Activated T-cell treated with anti-CD3 and anti-CD28 coated beads, Interleukin-2, amount 50 U/mL, for 72 hours (primary cell): ENCODE measurements at places on chromosomes 11 and 22. TPM values are rescaled to one million over a fixed set of nuclear protein-coding genes. Genes with fewer than 3 reads are reported as not detected.

GRCh38 chr11:75004215-75004614 is 15.5 kb downstream of the NEU3 start:
- no peak for DNase-seq

GRCh38 chr11:110431051-110431672 is 1.4 kb downstream of the FDX1 start:
- DNase-seq: no peak

GRCh38 chr11:65415499-65416340 is 6.9 kb upstream of the NEAT1 start:
- DNase-seq: no peak

DNA sequence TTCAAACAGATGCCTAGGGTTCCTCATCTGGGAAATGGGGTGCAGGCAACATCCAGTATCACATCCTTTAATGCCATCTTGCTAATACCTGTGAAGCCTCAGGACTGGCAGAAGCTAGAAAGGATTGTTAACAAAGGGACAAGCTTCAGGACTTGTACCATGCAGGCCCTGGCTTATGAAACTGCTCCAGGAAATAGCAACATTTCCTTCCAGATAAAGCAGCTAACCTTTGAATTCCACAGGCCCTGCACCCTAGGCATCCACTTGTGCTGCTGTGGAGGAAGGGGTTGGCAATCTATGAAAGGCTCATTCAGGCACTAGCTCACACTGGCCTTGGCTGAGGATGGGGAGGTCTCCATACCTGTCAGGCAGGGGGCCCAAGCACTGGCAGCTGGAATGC is 87.2 kb downstream of the BTBD10 start:
- DNase-seq: no peak

DNA sequence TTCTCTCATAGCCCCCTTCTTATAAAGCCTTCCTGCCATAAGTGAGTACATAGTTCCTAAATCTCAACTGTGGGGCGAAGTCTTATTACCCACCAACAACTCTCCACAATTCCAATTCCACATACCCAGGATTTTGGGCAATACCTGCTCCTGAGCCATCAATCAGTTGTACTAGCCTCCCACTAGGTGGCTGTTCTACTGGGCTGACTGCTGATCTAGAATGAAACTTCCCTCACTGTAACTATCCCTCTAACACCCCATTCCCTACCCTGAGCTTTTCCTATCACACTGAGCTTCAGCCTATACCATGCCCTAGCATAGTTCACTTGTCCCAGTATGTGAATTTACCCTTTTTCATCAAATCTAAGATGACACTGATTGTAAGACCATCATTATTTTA is 52.5 kb downstream of the RRAS2 start:
- no peak for DNase-seq

- no peak for DNase-seq
Observed at GRCh38 chr22:27724157-27724556, 77.4 kb downstream of the MN1 start.

DNA sequence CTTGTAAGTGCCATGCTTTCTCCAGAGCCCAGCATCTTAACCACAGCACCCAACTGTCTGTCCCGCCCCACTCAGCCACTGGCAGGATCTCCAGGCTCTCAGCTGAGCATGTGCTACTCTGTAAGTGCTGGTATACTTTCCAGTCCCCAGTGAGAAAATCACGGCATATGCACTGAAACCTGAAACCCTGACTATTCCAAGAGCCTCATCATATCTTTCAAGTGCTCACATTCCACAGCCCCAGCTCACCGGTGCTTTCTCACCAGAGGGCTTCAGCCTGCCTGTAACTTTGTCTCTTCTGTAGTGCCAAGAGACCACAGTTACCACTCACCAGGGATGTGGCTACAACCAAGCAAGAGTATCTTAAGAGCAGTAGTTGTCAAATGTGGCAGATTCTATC is 24.4 kb upstream of the PAMR1 start:
- DNase-seq: no peak

- no peak for DNase-seq
Observed at GRCh38 chr11:11782532-11783110, 59.2 kb upstream of the USP47 start.

DNA sequence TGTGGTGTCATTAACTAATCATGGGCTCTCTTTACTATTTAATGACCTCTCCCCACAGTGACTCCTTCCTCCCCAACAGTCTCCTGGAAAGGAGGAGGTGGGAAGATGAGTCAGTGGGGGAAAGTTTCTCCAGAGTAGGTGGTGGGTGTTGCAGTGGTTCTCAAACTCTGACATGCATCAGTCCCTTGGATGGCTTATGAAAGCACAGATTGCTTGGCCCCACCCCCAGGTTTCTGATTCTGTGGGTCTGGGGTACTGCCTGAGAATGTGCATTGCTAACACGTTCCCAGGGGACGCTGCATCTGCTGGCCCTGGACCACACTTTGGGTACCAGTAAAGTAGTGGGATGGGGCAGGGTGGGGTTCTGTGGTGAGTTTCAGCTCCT is 9.8 kb downstream of the CD82 start:
- peak; percentile 54 for DNase-seq

DNA sequence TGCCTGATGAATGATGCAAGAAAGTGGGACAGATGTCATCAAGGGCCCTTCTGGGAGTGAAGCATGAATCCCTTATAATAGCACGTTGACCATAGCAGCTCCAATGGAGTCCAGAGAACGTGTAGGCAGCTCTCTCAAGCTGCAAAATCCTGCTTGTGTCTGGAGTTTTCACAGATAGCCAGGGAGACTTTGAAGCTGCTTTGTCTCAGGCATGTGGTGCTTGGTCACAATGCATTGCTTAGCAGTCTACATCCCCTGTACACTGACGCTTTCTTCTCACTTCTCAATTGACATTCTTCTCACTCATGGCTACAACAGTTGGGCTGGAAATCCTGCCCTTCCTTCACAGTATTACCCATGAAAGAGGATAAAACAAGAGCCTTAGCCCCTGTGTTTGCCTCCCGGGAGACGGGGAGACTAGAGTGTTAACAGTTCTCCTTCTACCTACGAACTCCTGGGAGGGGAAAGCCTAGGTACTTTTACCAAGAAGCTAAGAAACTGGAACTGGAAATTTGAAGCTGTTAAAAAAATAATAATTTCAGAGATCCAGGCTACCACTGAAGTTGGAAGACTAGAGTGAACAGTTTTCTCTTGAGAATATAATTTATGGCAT is 20.7 kb upstream of the MMP7 start:
- DNase-seq: no peak

DNA sequence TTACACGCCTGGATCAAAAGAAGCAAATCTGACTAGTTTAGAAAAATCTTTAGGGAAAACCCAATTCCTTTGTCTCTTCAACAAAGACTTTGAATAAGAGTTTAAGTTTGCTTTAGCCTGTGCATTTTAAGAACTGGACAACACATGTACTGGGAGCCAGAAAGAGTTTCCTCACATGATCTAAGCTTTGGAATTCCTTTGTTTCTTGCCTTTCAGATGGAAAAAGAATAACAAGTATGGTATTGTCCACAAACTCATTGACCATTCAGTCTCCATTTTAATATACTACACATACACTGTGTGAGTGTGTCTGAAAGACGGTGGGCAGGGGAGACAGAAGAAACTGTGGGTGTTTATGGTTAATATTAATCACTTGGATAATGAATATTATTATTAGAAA is 205.6 kb downstream of the MAML2 start:
- DNase-seq: no peak

GRCh38 chr11:67576735-67577475 is 6.7 kb upstream of the GSTP1 start:
- no peak for DNase-seq

GRCh38 chr11:132674151-132674550 is 858.1 kb downstream of the OPCML start:
- no peak for DNase-seq

DNA sequence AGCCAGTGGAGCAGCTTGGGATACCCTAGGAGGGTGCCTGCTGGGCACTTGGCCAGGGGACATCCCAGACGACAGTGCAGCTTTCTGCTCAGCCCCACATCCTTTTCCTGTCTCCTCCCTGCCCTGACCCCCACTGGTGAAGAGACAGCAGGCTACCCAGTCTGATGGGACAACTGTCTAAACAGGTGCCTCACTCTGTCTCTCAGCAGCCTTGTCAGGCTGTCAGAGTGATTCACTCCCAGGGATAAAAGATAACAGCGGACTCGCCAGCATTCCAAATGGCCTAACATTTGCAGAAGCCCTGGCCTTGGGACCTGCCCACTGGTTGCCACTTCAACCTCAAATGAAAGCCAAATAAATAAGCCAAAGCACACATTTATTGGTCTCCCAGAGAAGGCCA is 318.6 kb upstream of the PLET1 start:
- DNase-seq: no peak

DNA sequence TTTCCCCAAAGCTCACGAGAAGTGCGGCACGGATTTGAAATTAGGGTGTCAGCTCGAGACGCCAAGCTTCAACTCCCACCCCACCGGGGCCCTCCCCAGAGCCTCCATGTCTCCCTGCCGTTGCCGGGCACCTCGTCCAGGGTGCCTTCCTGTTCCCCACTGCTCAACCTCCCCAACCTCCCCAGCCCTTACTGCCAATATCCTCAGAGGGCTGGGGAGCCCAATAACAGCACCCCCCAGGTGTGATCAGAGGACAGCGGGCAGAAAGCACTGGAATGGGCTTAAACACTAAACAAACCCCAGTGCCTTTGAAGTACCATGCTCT is 1336.4 kb downstream of the TBC1D22A start:
- no peak for DNase-seq

- no peak for DNase-seq
Observed at GRCh38 chr11:19508165-19508564, 204.5 kb upstream of the NAV2 start.

- no peak for DNase-seq
Observed at GRCh38 chr11:103940551-103940950, 95.9 kb upstream of the DDI1 start.

- DNase-seq: no peak
Observed at GRCh38 chr11:17744151-17744940, 9.8 kb downstream of the KCNC1 start.

DNA sequence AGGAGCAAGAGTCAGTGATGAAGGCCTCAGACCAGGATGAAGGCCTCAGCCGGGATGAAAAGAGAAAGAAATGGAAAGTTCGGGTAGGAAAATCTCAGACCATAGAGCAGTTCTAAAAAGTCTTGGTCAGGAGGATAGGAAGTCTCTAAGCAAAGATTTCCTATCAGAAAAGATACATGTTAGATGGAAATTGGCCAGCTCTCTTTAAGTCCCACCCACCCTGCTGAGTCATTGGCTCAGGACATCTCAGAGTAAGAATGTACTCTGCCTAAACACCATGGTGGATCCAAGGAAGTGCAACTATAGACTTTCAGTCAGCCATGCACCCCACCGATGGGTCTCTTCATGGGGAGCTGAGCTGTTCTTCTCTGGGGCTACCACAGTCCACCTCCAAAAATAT is 4.4 kb downstream of the OR8B3 start:
- DNase-seq: no peak

RPL3 gene
- total RNA-seq: 3,455 TPM

TMEM132A gene
- 2.4 TPM for total RNA-seq

LAYN gene
- 15.6 TPM for total RNA-seq

DDIAS gene
- 15.0 TPM for total RNA-seq

TPCN2 gene
- total RNA-seq: 17.8 TPM

RFPL2 gene
- 0.50 TPM for total RNA-seq

PLAAT4 gene
- total RNA-seq: 60.6 TPM

OR8J1 gene
- total RNA-seq: not detected

PAMR1 gene
- not detected for total RNA-seq

CNTN5 gene
- not detected for total RNA-seq

SERHL2 gene
- 1.6 TPM for total RNA-seq

ADM2 gene
- total RNA-seq: 28.8 TPM

ARHGEF17 gene
- total RNA-seq: 0.07 TPM
